ENCODE measurements at places on chromosomes 2 and 18.

DNA sequence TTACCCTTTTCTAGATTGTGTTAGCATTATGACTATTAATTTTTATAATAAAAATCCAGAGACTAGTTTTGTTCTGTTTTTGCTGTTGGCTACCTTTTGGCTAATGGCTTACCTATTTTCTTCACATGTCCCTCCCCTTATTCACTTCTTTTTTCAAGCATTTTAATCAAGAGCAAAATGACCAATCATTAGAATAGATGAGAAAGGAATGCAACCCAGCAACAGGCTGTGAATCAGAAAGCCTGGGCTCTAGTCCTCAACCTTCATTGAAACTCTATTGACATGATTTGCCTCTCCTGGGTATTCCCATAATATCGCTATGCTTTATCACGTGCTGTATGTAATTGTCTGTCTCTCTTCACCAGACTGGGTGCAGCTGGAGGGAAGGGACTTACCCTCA is 370.1 kb downstream of the IRS1 start:
- DNase-seq, result no peak

- DNase-seq, result no peak
Observed at GRCh38 chr2:131408207-131408606, 44.2 kb upstream of the RAB6D start.

GRCh38 chr2:162435676-162436075 is 91.7 kb downstream of the GCA start:
- DNase-seq, result no peak

DNA sequence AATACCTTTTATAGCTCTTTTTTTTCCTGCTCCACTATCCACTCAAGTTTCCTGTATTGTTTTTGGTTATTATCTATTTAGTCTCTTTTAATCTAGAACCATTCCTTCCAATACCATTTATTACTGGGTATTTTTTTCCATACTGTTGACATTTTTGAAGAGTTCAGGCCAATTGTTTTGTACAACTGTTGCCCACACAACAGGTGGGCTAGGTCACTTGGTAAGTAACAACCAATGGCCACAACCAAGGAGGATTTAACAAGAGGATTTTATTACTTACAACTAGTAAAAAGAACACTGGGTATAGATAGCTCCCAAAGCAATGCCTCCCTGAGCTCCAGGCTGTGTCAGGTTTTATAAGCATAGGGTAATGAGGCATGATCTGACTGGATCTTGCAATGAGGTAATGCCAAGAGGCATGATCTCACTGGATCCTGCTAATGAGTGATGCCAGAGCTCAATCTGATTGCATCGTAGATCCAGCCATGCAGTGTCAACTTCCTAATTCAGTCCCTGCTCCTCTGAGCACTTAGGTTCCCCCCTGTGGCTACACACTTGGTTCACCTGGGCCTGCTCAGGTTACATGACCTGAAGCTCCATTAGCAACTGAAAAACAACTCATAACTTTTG is 7.1 kb upstream of the CEP68 start:
- DNase-seq, result no peak

- DNase-seq, result no peak
Observed at GRCh38 chr2:42127425-42128424, 41.4 kb upstream of the EML4 start.

DNA sequence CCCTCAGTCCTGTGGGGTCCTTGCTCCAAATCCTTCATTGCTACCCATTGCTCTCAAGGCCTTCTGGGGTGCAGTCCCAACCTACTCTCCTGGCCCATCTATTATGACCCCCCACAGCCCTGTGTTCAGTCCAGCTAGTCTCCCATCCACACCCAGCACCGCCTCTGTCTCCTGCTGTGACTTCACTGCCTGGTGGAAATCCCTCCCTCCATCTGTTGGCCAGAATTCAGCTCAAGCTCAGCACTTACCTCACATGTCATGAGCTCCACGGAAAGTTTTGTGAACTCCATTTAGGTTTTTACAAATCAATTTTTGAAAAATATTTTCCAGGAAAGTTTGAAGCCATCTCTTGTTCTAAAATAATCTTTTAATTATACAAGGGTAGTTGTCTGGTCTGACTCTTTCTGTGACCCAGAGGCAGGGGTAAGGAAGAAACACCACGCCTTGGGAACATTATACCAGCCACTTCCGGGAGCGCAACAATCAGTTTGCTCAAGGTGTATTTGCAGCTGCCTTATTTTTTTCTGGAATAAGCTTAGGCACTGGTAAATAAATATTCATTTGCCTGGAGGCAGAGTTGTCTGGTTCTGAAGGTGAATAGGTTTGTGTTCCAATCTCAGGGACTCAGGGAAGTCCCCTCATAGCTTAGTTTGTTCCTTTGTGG is 110.8 kb downstream of the VIT start:
- no peak for DNase-seq

DNA sequence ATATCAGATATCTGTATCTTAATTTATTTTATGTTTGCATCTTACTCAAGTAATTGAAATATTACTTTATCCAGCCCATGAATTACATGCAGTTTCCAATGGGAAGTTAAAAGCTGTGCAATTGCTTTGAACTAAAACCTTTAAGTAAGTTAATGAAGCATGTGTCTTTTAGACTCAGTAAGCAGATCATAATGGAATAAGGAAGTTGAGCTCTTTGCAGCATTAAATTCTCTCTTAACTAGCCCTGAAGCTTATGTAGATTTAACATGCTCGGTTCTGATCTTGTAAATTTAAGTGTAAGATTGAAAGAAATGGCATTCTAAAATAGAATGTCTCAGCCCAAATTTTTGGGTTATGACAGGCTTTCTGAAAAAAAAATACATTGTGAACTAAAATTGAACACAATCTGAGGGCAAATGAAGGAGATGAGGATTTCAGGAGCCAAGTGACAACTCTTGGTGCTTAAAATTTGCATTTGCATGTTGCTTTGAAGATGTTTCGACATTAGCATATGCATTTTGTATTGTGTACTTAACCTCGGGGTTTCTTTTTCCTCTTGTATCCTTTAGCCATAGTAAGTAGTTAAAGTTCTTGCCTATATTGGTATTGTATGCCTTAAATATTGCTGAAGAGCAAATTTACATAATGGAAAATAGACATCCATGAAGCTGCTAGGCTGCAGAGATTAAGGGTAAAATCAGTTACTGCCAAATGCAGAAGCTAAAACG is 297.8 kb upstream of the KCNJ3 start:
- no peak for DNase-seq

GRCh38 chr2:219727771-219728429 is 100.5 kb downstream of the SLC4A3 start:
- no peak for DNase-seq

DNA sequence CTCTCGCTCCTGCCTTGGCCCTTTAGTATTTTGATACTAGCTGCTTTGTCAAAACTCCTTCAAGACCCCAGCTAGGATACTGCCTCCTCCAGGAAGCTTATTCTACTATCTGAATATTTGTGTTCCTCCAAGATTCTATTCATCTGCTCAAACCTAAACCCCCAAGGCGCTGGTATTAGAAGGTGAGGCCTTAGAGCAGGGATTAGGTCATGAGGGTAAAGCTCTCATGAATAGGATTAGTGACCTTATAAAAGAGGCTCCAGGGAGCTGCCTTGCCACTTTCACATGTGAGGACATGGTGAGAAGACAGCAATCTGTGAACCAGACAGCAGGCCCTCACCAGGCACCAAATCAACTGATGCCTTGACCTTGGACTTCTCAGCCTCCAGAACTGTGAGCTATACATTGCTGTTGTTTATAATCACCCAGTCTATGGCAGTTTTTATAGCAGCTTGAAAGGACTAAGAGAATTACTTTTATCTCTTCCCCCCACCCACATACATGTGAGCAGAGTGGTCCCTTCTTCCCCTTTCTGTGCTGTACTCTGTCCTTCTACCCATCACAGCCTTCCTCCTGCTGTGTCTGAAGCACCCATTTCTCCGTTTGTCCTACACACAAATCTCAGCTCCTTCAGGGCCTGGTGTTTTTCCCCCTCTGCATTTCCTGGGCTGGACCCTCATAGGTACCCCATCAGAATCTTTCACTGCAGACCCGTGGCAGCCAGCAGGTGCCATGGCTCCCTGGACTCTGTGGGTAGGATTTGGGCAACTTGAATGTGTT is 54.5 kb downstream of the HS1BP3 start:
- DNase-seq, result no peak

DNA sequence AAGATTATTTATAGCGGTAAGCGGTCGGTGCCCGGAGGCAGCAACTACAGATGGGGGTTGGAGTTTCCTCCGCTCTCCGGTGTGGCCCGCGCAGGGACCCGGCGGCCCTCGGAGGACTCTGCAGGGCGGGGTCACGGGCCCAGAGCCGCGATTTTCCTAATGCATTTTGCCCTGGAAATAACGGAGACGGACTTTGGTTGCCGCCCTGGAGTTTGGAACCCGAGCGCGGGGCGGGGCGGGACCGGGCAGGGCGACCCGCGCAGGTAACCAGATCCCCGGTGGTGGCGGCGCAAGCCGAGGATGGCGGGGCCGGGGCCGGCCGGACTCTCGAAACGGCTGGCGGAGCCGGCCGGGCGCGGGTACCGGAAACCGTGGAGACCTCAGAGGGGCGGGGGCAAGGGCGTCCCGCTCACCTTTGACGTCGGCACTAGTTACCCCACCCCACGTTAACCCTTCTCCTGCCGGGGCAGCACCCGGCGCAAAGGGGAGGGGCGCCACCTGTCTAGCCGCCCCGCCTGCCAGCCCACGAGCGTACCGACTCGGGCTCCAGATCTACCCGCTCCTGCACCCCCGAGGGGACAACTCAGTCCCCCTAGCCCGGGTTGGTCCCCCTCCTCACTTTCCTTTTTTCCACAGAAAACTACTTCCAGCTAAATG is 2.9 kb downstream of the CYP26B1 start:
- peak; percentile 50 for DNase-seq

DNA sequence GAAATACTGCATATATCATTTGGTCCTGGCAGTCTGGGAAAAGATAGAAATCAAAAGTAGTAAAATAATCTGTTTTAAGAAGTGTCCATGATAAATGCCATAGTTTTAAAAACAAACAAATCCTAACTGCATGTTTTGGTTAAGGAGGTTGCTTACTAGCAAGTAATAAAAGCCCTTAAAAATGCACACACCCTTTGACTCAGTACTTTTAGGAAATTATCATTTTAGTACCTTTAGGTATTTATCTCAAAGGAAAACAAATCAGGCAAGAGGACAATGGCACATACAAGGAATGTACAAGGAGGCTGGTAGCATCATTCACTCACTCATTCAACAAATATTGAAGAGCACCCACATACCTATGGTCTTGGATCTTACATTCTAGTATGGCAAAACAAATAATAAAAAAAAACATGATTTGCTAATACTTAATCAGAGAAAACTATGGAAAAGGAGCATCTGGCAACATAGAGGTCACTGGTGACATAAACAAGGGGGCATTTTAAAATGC is 67.6 kb downstream of the OLA1 start:
- no peak for DNase-seq

DNA sequence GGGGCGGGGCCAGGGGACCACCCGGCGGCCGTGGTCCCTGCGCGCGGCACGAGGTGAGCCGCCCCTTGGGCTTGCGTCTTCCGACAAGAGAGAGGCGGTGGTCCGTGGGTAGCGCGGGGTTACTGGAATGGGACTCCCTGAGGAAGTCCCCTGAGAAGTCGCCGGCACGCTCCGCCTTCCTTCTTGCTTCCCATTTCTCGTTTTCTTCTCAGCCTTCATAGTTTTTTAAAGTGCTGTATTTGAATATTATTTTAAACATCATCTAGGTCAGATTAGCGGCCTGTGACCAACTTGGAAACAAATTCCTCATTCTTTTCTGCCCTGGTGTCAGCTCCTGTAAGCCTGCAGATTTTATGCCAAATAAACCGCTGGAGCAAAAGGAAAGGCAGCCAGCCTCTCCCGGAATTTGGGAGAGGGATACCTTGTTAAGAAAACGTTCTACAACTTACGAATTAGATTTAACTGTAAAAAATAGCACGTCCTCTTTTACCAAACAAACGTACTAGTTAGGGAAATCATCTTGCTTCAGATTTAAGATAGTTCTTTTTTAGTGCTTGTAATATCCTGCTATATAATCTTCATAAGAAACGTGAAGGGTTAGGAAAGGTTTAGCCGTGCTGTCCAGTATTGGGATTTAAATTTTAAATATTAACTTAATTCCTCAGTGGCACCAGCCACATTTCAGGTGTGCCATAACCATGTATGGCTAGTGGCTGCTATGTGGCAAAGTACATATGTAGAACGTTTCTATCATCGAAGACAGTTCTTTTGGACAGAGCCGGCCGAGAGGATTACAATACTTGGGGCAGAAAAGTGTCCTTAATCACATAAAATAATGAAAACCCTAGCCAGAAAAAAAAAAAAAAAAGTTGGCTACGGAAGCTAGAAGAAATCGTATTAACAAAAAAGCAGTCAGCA is 628 bp upstream of the PTPN2 start:
- no peak for DNase-seq

DNA sequence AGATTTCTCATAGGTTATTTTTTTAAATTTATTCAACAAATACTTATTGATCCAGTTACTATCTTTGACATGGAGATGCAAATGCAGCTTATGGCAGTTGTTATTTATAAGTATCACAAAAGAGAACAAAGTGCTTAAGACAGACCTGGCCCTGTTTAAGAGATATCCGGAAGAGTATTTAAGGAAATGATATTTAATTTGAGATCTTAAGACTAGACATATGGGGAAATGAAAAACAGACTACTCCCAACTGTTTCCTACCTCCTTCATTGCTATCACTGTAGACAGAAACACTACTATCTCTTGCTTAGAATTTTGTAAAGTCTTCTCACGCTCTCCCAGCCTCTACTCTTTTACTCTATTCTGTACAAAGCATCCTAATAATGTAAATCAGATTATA is 36.0 kb downstream of the RPRD1A start:
- no peak for DNase-seq

DNA sequence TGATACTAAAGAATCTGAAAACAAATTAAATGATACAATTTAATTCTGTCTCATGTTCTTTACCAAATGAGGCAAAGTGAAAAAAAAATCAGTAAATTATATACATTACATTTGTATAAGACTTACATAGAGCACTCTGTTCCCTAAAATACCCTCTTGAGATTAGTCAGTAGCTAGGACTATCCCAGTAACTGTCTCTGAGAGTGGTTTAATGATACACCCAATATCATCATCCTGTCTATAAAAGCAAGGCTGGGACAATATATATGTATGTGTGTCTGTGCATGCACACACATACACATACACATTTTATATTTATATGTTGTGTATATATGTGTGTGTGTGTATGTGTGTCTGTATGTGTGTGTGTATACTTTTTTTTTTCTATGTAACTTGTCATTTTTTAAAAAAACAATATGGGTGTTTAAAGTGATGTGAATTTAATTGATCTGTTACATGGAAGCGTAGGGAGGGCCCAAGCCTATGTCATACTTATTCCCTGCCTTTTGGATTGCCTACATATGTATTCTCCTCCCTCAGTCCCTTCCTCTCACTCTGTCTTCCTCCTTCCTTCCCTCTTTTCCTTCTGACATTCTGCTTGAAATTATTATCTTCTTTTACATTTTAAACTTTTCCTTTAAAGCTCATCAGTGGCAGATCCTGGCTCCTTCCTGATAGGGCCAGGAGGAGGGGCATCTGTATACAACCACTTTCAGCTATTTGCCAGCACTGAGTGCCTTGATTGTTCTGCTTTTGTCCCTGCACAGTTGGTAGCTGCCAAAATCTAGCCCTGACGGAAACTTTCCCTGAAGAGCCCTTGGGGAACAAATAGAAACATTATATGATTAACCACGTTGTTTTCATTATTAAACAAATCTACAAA is 6.8 kb downstream of the ASXL3 start:
- peak; percentile 76 for DNase-seq
